GF-D8 (cell line): ENCODE measurements at places on chromosomes 12 and 14.

DNA sequence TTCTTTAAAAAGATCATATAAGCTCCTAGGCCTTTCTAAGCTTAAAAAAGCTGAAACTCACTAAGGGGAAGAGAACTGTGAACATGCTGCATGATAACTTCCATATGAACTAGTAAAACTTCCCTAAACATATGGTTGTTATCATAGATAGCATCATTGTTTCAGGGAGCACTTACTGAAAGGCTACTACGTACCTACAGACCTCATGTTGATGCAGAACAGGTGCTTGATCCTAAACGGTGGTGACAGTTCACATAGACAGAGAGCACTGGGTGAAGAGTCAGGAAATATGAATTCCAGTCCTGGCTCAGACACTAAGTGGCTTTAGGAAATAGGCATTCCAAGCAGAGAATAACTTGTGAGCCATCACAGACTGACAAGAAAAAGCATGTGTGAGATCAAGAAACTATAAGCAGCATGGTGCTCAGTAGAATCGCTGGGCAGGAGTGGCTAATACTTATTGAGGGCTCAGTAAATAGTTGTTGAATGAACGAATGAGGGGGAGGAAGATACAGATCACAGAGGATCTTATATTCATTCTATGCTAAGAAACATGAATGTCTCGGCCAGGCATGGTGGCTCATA, 78.4 kb upstream of the NUDT4 start:
- no peak for DNase-seq

- no peak for DNase-seq
Measured at GRCh38 chr12:122200541-122201175, 2.9 kb upstream of the B3GNT4 start.

- DNase-seq, result no peak
Measured at GRCh38 chr12:2638273-2639019, 156.3 kb upstream of the FKBP4 start.

DNA sequence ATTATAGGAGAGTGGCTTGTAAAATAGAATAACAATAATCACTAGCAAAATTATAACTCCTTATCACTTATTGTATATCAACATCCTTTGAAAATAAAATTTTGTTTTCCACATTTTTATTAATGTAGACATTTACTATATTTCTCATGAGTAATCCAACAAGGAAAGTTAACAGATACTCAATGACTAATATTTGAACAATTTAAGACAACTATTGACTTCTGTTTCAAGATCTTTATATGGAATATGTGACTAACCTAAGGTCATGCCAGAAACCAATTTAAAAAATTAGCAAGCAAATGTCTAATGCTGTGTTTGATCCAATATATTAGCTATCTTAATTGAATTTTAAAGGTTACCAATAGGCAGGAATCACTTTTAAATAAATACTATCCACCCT, 638.5 kb upstream of the FLRT2 start:
- DNase-seq, result no peak

- no peak for DNase-seq
Measured at GRCh38 chr12:124578445-124578844, 11.0 kb upstream of the NCOR2 start.

- no peak for DNase-seq
Measured at GRCh38 chr14:34081576-34082136, 130.8 kb upstream of the EGLN3 start.

GRCh38 chr14:29925101-29925722, 2.4 kb downstream of the PRKD1 start:
- no peak for DNase-seq

DNA sequence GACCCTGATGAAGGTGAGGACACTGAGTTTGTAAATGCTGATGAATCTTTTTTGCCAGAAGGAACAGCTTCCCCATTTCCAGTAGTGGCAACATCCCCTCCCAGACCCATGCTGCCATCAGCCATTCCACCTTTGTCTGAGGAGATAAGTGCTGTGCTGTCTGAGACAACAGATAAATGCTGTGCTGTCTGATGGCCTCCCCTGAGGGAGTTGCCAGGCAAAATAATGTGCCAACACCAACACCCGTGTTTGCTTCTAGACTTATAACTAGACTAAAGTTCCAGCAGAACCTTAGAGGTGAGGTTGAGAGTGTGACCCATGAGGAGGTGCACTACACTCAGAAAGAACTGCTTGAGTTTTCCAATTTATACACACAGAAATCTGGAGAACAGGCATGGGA, 349.5 kb downstream of the C12orf75 start:
- no peak for DNase-seq

- DNase-seq, result no peak
Measured at GRCh38 chr14:104908303-104908702, 16.4 kb upstream of the PLD4 start.

- no peak for DNase-seq
Measured at GRCh38 chr12:14921218-14921617, 17.1 kb downstream of the ERP27 start.

GRCh38 chr14:65010211-65010931, 23.7 kb downstream of the FNTB start:
- DNase-seq, result no peak

- no peak for DNase-seq
Measured at GRCh38 chr12:28346567-28346966, 156.3 kb downstream of the CCDC91 start.

DNA sequence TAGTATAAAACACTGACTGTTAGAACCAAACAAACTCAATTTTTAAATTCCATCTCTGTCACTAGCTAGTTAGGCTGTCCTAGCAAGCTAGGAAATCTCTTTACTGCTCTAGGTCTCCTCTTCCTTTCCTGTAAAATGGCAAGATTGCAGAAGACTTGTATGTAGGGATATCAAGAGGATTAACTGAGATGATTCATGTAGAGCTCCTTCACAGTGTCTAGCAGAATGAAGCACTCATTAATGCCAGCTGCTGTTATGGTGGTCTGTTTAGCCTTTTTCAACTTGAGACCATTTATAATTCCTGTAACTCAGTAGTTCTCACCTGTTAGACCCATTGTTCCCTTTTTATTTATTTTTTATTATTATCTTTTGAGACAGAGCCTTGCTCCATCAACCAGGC, 67.8 kb upstream of the KCNH3 start:
- no peak for DNase-seq

GRCh38 chr12:75834591-75834990, 197.0 kb downstream of the PHLDA1 start:
- DNase-seq, result no peak
